NCI-H345 (cell line): ENCODE measurements at places on chromosomes 2 and 18.

DNA sequence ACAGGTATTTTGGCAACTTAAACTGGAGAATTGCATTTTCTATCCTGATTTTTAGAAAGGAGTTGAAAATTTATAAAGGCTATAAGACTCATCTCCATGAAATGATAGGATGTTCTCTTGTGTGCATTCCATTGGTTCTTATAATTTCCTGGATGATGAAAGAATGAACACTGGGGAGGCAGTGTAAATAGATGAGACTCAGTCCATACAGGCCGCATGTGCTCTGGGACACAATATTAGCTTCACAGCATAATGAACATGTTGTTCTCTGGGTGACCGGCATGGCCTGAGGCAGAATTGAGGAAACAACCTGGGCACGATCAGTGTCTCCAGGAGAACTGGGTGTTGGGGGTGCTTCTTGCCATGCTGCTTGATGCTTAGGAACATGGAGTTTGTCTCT is 38.8 kb downstream of the AOX1 start:
- no peak for DNase-seq

GRCh38 chr18:32174719-32175118 is 15.1 kb upstream of the MEP1B start:
- DNase-seq = no peak

DNA sequence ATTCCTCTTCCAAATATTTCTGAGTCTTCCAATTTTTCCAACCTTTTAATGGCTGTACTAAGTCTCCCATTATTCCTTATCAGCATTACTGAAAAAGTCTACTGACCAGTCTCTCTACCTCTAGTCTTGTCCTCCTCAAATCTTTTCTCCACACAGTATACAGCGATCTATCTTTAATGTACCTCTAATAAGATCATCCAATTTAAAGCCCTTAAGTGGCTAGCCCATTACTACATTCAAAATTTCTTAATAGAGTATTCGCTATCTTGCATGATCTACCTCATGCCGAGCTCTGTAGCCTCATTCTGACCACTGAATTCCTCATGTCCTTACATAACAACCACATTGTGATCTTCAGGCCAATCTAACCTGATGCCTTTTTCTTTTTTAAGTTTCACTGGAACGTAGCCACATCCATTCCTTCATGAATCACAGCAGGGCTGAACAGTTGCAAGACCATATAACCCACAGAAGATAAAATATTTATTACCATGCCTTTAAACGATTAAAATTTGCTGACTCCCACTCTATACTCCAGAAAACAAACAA is 57.9 kb downstream of the SLC66A3 start:
- no peak for DNase-seq

- DNase-seq = peak; percentile 31
Measured at GRCh38 chr2:124623560-124623959, 598.5 kb downstream of the CNTNAP5 start.

DNA sequence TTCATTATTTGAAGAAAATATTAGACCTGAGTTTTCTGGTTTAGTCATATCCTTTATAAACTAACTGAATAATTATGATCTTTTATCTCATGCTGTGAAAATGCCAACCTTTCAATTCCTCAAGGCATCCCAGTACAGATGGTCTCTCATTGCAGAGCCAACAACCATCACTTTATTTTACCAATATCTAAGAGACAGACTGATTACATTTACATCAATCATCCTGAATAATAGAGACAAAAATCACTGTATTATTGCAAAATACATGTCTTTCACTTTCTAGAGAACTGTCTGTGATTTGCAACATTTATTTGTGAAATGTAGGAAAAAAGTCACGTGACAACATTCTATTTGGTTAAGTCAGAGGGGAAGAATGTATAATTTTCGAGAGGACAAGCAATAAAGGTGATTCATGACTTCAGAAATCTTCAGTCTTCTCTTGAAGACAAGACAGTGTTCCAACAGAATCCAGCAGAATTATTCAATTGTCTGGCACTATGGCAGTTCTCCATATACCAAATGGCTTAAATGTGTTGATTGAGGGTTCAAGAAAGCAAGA is 503.6 kb upstream of the SYT4 start:
- no peak for DNase-seq

DNA sequence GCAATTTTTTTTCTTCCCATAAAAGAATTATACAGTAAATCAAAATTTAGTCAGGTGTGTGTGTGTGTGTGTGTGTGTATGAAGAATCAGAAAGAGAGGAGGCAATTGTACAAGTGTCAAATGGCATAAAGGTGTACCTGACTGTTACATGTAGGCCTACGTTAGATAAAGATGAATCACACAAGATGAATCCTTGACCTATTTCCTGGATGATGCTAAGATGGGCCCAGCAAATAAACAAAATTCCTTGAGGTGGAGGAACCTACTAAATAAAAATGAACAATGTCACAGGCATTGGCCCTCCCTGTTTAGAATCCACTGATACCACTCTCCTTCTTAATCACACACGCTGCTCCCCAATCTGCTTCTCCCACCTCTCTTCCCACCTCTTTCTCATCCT is 79.7 kb upstream of the LRATD1 start:
- no peak for DNase-seq

DNA sequence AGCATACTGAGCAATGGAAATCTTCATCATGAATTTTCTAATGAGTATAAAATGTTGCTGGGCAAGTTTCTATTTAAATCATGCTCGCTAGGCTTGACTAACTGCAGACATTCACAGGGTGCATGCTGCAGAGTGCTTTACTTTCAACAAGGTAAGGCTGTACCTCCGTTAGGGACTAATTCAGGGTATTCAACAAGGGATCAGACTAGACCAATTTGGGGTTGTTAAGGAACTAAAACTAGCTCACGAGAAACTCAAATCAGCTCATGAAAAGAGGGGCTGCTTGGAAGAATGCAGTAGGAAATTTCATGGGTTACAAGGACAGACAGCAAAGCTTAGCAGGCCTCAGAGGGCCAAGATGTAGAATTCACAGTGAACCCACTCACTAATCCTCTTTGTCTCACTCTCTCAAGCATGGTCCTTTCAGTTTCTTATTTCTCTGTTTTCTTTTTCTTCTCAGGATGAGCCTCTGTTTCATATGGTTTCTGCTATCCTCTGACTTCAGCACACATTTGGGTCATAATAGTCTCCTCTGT is 2.2 kb downstream of the MYO3B start:
- no peak for DNase-seq

DNA sequence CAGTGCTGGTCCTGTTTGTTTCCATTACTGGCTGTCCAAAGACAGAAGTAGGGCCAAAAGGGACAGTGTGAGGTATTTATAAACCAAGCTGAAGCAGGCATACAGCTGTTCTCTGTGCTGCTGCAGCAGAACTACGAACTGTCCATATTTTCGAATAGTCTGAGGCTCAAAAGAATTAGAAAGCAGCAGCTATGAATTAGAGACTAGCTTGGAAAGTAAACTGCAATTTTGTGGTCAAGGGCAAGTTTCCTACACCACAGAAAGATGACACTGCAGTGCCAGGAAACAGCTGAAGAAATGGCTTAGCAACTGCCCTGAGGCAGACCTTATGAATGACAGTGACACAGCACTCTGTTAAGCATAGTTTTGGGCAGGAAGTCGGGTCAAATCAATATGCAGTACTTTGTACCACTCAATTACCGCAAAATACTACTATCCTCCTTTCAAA is 125.3 kb downstream of the TMEM131 start:
- DNase-seq = no peak

DNA sequence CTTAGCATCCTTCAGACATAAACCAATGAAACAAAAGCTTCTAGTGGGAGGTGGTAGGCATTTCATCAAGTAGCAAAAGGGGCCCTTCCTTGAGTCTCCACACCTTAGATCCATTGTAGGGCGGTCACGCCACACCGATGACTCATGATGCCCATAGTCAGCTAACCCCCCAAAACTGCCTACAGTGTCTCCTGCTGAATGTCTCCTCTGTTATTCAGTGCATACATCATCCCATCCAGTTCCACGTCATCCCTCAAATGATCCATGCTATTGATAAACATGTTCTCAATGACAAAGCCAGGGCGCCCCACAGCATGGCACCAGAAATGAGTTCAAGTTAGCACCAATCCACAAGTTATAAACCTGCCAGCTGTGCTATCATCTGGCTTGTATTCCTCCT is 57.4 kb upstream of the ACKR3 start:
- DNase-seq = no peak

DNA sequence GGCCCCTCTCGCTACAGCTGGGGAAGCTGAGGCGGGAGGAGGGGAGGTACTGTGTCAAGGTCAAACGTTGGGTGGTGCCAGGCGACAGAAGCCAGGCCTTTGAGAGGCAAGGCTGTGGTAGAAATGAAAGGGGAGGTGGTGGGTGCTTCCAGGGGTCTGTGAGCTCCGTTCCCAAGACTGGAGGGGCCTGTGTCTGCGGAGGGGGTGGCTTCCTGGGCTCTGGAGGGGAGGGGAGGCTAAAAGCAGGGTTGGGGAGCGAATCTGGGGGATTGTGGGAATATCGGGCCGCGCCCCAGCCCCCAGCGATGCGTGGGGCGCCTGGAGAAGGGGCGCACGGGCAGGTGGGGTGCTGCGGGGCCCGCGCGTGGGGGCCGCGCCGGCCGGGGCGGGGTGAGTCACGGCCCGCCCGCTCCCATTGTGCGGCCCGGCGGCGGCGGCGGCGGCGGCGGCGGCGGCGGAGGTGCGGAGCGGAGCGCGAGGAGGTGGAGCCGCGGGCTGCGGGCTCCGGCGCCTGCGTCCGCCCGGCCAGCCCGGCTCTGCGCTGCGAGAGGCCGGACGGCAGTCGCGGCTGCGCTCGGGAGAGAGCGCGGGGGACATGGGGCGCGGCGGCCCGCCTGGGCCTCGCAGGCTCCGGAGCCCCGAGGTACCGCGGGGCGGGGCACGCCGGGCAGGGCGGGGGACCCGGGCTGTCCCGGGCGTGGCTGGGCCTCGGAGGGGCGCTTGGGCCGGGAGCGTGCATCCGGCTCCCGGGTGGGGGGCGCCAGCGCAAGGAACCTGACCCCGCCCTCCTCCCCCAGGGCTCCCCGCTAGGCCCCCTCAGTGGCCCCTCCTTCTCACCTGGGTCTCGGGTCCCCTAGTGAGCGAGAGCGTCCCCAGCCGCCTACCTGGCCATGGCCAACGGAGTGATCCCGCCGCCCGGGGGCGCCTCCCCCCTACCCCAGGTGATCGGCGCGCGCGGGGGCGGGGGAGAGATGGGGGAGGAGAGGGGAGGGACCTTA is at the start of gene SLC4A3:
Gene SLC4A3, plus strand, starts transcription at position 528 of the 998 bp plus-strand sequence. Its CDS starts 363 bp downstream, at position 891.
- peak; percentile 43 for DNase-seq

- no peak for DNase-seq
Measured at GRCh38 chr2:85911097-85911496, 22.3 kb upstream of the ST3GAL5 start.

DNA sequence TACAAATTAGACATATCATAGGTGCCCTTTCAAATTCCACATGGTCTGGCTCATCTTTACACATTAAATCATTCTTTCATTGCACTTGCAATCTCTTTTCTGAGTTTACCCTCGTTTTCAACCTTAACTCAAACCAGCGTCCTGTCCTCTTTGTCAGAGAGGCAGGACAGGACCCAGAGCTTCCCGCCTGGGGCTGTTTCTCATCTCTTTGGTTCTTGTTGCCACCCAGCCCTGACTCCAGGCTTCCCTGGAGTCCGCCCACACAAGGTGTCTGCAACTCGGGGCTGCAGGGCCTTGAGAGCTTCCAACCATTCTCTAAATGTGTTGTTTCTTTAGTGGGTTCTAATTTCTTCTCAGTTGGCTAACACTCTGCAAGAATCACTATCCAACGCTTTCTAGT is 24.4 kb downstream of the RBMS1 start:
- no peak for DNase-seq

DNA sequence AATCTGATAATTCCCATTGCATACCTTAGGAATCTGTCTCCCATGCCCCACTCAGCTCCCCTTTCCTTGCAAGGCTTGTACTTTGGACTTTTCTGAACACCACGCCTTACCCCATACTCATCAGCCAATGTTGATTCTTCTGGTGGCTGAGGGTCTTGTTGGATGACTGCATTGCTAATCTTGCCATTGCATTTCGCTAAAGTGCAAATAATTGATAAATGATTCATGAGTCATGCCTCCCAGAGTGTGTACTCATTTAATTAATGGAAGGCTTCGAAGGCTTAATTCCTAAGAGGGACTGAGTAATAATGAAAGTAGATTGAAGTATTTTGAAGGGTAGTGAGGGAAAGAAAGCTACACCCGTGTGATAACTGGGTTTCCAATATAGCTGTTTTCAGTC is 28.0 kb upstream of the PPP1R1C start:
- no peak for DNase-seq

DNA sequence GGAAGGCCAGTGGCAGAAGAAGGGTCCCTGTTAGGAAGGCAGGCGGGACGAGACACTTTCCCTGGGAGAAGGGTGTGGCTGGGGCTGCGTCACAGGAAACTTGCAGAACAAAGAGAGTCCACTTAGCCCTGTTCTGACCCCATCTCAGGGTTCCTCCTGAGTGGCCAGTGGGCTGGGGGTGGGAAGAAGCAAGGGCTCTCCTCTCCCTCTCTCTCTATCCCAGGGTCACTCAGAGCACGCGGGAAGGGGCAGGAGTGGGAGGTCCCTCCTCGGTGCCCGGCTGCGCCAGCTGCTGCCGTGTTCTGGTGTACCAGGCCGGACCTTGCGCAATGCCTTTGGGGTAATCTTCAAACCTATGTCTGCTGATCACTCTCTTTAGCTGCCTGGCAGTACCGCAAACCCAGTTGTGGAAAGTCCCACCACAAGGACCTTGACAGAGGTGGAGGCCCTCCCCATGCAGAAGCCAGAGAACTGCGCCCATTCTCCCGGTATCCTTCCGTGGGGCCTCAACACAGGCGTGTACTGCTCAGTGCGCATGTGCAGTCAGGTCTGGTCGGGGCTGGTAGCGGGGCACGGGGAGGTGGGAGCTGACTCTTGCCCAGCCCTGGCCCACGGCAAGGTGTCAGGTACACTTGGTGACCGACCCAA is 47.8 kb upstream of the ST3GAL5 start:
- no peak for DNase-seq

- no peak for DNase-seq
Measured at GRCh38 chr2:156164091-156164720, 168.3 kb downstream of the NR4A2 start.

DNA sequence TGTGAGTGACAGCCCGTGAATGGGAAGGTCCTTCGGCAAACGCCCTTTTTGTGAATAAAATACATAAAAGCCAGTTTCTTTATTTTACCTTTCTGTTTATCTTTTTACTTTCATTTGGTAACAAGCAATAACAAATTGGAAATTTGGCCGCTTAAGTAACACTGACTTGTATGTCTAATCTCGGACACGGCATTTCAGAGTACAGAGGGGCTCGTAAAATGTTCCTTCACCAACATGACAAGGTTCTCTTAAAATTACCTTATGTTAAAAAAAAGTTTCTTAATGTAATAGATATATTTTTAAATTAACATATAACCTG is 558 bp upstream of the NEMP2 start:
- DNase-seq = no peak
